Right renal cortex interstitium (tissue), 3 donors: ENCODE measurements at places on chromosomes 2 and 18. TPM values are rescaled to one million over a fixed set of nuclear protein-coding genes. Genes with fewer than 3 reads are reported as not detected.

Gene DLX1
- polyA plus RNA-seq = not detected

GRCh38 chr2:196743165-196743564 lies 56.3 kb downstream of the GTF3C3 start:
- no peak for DNase-seq

GRCh38 chr18:31965316-31965970 lies 22.5 kb upstream of the TRAPPC8 start:
- no peak for DNase-seq

DNA sequence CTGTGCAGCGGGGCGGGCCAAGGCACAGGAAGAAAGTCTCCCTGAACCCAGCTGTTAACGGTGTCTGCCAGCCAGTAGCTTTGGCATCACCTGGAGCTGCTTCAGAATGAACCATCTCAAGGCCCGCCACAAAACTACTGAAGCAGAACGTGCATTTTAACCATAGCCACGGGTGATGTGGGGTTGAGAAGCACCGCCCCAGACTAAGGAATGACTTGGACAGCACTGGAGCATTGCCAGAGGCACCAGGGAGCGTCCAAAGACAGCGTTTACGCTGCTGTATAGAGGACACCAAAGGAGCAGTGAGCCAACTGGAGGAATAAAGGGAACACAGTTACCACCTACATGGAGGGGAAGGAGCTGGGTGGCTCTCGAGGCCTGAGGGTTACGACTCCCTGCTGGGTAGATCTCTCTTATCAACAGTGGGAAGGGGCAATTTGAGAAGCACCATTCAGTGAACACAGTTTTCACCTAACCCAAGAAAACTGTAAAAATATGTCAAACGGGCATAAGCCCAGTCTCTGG lies 28.4 kb upstream of the LONRF2 start:
- no peak for DNase-seq

Gene TRIM43
- not detected for polyA plus RNA-seq

DNA sequence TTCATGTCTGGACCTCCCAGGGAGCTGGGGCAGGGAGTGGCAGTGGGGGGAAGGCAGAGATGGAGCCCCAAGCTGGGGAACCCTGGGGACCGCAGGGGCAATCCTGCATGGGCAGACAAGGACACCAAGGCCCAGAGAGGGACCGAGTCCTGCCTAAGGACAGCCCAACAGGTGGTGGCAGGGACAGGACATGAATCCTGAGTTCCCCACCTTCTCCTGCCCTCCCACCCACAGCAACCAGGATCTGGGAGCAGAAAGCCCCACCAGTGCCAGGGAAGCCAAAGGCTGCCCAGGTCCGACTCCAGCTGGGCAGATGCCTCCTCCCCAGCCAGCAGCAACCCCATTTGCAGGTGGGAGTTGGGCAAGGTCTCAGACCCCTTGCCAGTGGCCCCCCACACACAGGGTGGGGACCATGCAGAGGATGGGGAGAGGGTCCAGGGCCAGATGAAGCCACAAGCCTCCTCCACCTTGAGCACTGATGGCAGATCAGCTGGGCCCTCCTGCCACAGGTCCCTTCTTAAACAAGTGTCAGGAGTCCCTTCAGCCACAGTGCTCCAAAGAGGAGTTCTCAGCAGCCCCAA lies 6.3 kb downstream of the ADRA2B start:
- DNase-seq = no peak

DNA sequence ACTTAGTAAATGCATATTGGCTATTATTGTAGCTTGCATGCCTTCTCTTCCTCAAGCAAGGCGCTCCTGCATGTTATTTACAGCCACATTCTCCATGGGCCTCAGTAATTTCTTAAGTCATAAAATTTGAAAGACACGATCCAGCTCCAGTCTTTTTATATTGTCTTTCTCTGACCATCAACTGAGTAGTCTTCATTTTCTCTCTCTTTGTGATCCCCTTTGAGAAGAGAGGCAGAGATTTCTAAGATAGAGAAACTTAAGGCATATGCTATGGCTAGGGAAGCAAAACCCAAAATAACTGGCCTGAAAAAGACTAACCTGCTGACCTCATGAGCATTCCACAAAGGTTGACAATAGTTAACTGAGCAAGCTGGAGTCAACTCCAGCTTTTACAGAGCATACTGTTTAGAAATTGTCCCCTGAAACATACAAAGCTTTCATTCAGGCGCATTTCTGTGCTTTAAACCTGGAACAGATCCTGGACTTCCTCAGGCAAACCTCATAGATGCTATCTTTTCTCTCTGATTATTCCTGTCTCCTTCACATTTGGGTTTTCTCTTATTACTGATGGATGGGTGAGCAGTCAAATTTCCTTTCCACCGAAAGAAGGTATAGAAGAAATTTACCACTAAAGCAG lies 4.6 kb downstream of the DPP4 start:
- DNase-seq = no peak

DNA sequence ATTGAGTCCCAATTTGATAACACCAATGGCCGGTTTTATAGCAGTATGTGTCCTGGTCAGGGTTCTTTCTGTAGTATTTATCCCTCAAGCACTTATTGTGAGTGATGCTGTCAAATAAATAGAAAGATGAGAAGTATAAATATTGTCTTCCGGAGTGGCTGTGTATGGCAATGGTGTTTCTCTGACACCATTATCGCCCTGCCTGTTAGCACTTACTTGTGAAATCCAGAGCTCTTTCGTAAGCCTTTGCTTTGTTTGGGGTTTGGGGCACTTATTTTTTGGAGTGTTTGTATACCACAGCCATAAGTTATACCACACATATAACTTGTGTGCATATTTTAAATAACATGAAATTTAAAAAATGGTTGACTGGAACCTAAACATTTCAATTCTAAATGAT lies 29.3 kb downstream of the CD8B2 start:
- no peak for DNase-seq

- DNase-seq = no peak
Observed at GRCh38 chr2:67792681-67793091, 270.1 kb downstream of the C1D start.

Gene FAM98A
- 50.3 TPM for polyA plus RNA-seq

DNA sequence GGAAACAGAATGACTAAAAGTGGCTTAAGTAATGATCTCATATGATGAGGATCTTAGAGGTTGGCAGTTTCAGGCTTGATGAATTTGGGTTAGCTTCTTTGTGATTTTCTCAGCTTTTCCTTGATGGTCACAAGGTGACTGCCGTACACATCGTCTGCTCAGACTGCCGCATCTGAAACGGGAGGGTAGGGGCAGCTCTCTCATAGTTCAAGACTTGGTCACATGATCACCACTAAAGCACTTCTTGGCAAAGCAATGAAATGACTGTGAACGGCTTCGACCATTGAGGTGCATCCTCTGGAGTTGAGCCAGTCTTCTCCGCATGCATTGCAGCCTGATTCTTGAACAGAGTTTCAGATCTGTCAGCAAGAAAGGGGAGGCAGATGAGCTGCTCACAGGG lies 43.8 kb downstream of the LPIN1 start:
- DNase-seq = no peak

Gene GCG
- polyA plus RNA-seq = not detected

- no peak for DNase-seq
Observed at GRCh38 chr18:62069556-62069955, 117.3 kb downstream of the PIGN start.

GRCh38 chr2:68292108-68292710 lies 27.5 kb downstream of the CNRIP1 start:
- no peak for DNase-seq

- DNase-seq = no peak
Observed at GRCh38 chr18:50360611-50361010, 14.2 kb upstream of the SKA1 start.

DNA sequence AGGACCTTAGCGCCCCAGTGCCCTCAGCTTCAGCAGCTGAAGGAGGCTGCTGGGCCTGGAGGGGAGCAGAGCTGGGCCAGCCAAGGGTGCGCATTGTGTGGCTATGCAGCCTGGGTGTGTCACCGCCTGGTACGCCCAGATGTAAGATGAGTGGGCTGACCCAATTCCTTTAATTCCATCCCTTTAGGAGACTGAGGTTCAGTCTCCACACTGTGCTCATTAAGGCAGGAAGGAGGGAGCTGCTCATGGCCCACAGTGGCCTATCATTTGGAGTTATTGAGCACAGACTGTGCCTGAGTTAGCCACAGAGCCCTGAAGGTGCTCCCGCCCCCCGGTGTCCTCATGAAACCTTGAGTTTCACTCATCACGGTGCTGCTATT lies 194.1 kb upstream of the GLI2 start:
- no peak for DNase-seq
